SHP77 (cell line): ENCODE measurements at places on chromosomes 13 and 19.

DNA sequence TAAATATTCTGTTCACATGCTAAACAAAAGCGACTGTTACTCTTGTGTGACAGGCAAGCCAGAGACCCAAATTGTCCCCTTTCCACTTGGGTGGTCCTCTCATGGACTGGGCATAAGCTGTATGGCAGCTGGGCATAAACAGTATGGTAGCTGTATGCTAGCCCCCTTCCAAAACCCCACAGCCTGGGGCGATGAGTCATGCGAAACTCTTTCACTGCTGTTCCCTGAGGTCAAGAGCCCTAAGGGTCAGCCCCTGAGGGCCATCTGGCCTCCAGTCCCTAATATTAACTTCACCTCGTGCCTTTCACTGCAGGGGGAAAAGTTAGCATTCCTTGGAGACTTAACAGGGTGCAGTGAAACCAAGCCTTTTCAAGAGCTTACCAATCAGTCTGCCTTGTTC is 45.6 kb upstream of the ZNF562 start:
- no peak for DNase-seq

- peak; percentile 45 for DNase-seq
Observed at GRCh38 chr19:19460258-19460731, 54.8 kb downstream of the GATAD2A start.

GRCh38 chr13:60379837-60380565 is 17.0 kb upstream of the TDRD3 start:
- no peak for DNase-seq

DNA sequence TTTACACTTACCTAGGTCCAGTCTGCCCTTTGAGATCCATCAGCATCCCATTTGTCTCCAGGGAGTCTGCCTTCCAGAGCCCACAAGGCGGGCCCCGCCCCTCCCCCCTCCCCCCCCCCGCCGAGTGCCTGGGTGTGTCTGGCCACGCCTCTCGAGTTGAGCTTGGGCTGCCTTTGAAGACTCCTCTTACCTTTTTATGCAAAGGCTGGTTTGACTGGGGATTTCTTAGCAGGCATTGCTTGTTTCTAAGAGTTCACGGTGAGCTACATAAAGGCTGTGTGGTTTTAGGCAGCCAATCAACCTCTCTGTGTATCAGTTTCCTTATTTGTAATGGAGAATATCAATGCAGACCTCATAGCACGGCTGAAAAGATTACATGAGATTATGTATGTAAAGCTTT is 11.3 kb downstream of the GPR12 start:
- DNase-seq, result no peak

DNA sequence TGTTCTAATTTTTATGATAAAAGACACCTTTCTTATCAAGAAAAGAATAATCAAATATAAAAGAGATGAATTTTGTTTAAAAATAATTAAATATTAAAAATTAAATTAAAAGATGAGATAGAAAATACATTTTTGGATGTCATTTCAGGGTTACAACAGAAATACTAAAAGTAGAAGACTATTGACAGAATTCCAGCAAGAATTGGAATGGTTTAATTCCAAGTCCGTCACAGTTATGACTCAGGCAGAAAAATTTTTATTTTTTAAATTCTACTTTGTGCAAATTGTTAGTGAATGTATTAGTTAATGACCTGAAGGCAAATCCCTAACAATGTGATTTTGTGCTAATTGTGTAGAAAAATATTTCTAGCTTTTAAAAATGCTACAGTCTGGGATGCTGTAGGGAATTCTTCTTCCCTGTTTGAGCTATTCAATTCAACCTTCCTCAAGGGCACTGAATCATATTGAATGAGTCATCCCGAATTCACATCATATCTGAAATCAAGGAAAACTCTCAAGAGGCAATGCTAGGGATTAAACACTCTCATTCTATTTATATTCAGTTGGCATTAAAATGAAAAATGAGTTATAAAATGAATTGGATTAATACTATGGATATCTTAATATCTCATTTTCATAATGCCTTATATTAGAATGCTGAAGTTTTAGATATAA is 633.5 kb upstream of the ATXN8OS start:
- no peak for DNase-seq

GRCh38 chr13:100301418-100301817 is 212.5 kb downstream of the PCCA start:
- DNase-seq, result peak; percentile 82

GRCh38 chr13:80430561-80430960 is 89.6 kb upstream of the SPRY2 start:
- no peak for DNase-seq

DNA sequence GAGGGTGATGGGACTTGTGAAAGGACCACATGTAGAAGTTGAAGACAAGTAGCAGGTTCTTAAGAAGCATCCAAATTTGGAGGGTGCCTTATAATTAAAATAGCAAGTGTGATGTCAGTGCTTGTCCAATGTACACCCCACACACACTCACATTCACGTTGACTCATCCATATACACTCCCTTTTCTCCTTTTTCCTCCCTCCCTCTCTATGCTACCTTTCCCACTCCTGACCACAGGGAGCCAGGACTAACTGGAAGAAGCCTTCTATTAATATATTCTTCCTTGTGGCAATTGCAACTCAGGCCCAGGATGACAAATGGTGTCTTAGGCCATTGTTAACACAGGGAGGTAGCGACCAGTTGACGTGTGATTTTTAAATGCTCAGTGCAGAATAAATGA is 16.3 kb upstream of the GPR183 start:
- no peak for DNase-seq

DNA sequence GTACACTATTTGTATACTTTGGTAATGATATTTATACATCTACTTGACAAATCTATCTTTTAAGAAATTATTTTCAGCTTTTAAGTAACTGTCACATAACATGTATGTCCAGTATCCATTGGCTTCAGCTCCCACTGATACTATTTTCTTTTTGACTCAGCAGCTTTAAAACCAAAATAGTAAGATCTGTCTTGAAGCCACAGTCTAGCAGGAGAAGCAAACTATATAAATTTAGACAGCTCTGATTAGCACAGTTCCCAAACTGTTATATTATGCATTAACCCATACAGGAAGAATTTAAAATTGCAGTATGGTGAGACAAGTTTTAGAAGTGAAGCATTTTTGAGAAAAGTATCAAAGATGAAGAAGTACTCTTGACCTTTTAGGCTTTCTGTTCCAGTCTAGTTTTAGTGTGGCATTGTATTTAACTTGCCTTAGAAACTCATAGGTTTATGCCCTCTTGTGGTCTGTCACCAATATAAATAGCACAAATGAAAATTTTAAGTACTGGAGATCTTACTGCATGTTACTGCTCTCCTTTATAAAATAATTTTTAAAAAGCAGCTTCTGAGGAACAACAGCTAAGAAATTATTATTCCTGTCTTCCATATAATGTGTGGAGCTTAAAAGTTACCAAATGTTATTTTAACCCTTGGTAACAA is 24.7 kb downstream of the URI1 start:
- no peak for DNase-seq

DNA sequence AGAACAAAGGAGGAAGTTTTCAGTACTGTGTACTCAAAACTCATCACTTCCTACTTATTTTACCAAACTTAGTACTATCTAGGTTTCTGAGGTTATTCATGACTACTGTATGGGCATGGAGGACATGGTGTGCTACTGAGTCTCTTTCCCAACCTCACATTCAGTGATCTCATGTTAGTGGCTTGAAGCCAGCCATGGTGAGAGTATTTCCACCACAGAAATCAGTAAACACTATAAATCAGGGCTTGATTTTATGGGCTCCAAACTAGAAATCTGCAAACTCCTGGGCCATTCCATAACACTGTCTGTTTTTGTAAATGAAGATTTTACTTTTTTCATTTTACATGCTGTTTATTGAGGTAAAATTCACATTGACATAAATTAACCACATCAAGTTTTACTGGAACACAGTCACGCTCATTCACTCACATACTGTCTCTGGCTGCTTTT is 19.7 kb downstream of the MED26 start:
- DNase-seq, result no peak

DNA sequence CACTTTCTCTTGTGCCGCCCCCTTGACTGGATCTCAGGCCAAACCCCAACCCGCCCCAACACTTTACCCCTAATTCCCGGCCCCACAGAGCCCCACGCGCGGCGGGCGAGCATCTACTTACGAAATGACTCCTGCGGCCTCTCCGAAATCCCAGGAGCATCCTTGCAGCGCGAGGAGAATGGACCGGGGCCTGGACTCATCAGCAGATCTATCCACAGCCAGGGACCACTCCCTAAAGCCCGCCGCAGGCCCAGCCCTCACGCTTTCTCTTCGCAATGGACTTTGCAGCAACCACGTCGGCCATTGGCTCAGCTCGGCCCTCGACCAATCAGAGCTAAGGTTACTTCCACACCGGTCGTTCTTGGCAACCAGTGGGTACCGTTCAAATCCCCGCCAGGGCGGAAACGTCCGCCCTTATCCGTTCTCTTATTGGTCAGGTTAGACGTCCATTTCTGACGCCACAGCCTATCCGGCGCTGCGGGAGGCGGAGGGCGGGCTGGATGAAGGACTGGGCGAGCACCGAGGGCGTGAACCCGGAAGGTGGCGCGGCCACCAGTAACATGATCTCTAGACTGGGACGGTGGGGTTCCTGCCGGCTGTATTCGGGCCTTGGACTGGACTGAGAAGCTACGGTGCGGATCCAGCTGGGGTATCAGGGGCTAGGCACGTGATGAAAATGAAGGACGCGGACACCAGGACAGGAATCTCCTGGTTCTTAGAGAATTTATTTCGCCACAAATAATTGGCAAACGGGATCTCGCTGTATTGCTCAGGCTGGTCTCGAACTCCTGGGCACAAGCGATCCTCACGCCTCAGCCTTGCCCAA is at the start of the genes CEP89 and FAAP24:
Gene CEP89, minus strand, starts transcription at position 244 of the 826 bp plus-strand sequence. Its CDS starts 84 bp downstream, at position 160.
Gene FAAP24, plus strand, starts transcription at position 528 of the 826 bp plus-strand sequence. CDS start 955 bp downstream, outside the sequence.
- peak; percentile 96 for DNase-seq

DNA sequence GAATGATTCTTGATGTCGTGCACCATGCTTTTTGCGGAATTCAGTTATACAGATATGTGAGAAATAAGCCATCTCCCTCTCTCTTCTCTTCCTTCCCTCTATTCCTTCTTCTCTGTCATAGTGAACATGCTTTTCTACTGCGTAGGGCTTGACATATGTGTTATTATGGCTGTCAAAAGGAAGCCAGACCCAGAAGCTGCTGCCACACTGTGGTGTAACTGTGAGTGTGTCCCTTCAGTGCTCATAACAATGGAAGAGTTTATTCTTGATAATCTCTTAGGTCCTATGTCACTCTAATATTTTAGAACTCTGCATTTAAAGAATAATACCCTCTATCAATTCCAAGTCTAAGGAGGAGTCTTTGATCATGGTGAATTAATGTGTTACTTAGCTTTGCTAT is 208.9 kb upstream of the TMTC4 start:
- DNase-seq, result no peak

GRCh38 chr19:58084596-58085347 is 13.3 kb downstream of the ZSCAN18 start:
- no peak for DNase-seq

DNA sequence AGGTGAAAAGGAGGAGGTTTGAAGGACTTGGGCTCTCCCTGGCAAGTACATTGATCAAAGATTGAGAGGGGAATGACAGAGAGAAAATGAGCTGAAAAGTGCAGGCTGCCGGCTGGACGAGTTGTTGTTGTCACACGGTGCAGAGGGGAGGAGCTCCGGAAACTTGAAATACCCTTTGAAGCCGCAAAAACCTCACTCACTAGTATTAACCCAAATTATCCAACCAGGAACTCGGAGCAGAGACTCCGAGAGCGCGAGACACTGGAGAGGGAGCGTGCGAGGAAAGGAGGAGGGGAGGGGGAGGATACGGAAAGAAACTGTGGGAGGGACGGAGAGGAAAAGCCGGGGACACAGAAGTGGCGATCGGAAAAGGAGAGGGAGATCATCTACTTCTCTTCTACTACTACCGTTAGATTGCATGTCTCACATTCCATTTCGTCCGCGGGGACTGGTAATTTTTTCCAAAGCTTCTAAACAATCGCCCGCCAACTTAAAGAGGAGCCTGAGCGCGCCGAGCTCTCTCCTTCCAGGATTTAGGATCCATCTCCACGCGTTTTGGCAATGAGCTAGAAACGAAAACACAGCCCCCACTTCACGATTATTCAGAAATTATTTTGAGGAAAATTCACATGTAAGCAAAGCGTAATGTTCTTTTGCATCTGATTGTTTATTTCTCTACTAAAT is at the start of gene DACH1:
Gene DACH1, minus strand, starts transcription at position 74 of the 684 bp plus-strand sequence.
- DNase-seq, result peak; percentile 83

- no peak for DNase-seq
Observed at GRCh38 chr13:101728615-101729014, 276.1 kb downstream of the ITGBL1 start.

DNA sequence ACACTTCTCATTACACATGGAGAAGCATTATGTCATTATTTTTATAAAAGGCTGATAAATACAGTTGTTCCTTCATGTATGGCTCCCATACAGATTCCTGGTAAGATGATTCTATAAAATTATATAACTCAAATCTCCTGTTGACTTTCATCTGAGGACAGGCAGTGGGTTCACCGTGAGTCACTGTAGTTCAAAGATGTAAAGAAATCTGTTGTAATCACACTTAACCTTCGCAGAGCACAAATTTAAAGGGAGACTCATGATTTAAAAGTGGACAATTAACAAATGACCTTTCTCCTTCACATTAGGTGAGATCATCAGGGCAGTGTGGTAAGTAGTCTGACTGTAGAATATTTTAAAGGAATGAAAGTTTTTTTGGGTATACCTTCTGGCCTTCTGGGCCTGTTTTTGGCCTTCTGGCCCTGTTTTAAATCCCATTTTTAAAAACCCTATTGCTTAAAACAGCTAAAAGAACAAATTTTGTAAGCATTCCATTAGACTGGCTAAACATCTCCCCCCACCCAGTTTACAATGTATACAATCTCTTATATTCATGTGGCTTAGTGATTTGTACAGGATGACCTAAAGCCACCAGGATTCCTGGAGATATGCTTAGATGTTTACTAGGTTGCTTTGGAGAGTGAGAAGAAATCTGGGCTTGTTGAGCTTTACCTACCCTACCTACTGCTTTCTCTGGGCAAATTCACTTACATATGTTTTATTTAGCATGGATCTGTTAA is 171.2 kb downstream of the ITGBL1 start:
- no peak for DNase-seq

- no peak for DNase-seq
Observed at GRCh38 chr19:23314505-23315251, 64.5 kb upstream of the ZNF724 start.

DNA sequence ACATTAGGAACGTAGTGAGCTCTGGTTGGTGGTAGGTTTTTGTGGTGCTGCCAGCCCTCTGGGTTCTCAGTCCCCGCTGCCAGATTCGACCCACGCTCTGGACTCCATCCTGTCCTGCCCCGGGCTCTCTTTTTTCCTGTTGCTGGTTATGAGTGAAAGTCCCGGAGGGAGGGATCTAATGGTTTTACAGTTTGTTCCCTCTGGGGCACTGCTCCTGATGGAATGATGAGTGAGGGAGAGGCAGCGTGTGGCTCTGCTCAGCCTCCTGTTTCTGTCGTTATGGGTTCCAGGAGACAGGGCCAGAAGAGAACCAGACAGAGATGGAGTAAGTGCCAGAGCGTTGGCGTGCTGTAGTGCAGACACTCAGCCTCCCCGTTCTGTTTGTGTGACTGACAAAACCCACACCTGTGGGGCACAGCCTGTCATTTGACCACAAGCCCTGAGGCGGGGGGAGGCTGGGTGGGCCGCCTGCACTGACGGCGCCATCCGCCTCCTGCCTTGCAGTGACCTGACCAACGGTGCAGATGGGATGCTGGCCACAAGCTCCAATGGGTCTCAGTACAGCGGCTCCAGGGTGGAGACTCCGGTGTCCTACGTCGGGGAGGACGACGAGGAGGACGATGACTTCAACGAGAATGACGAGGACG is 18.3 kb downstream of the ATP4B start:
- DNase-seq, result no peak

GRCh38 chr13:99648066-99648665 is 146.9 kb downstream of the TM9SF2 start:
- DNase-seq, result no peak
